ENCODE measurements at places on chromosomes 5 and 9. TPM values are rescaled to one million over a fixed set of nuclear protein-coding genes. Genes with fewer than 3 reads are reported as not detected.

SLC46A2 gene
- total RNA-seq = not detected

PRR7 gene
- total RNA-seq = 9.9 TPM

SHISAL2B gene
- not detected for total RNA-seq

GRCh38 chr5:125210242-125210947 is 464.0 kb upstream of the ZNF608 start:
- H3K4me3 ChIP-seq = no peak overlapping the region
- H3K27ac ChIP-seq = no peak overlapping the region
- 0 out of 2 replicates have a peak, but pooled peaks cover 1% of the 10 kb centered on the region for H3K27me3 ChIP-seq
- no peaks in the 10 kb centered on the region for H3K4me1 ChIP-seq
- DNase-seq = no peak

DNA sequence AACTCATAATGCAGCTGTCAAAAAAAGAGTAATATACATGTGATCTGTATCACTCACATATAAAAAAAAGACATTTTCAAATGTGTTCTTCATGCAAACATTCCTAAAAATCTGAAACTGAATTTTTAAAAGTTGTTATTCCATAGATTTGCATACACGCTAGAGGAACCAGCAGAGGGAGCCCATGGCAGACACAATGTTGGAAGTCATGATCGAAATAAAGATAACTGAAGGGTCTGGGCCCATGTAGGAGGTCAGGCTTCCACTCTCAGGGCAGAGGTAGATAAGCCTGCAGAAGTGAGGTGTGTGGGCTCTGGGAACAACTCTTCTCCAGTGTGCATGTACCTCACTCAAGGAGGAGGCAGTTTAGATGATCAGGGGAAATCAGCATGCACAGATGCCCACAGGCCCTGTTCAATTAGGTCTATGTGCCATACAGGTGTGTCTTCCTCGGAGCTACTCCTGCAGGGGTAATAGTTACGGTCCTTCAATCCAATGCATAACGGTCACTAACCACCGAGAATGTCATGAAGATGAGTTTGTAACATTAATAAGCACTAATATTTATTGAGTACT is 208.6 kb downstream of the EPB41L4A start:
- DNase-seq = peak; percentile 6
- H3K4me3 ChIP-seq = no peak overlapping the region
- no peaks in the 10 kb centered on the region for H3K4me1 ChIP-seq

DNA sequence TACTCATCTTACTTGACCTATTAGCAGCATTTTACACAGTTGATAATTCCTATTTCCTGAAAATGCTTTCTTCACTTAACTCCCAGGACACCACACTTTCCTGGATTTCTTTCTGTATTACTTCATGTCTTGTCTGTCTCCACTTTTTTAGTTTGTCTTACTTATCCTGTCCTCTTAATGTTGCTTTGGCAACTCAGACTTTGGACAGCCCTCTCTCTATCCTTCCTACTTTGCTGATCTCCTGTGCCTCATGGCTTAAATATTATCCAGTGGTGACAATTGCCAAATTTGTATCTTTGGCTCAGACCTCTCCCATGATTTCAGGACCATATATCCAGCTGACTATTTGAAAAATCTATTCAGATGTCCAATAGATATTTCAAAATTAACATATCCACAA is 39.8 kb upstream of the NUDT12 start:
- H3K4me1 ChIP-seq = no peaks in the 10 kb centered on the region
- H3K36me3 ChIP-seq = no peaks in the 10 kb centered on the region
- DNase-seq = no peak
- H3K4me3 ChIP-seq = no peak overlapping the region
- H3K27me3 ChIP-seq = peaks cover 2% of the 10 kb centered on the region
- no peak overlapping the region for H3K27ac ChIP-seq

- no peak overlapping the region for H3K27ac ChIP-seq
- no peak for DNase-seq
- H3K36me3 ChIP-seq = 0 out of 2 replicates have a peak, but pooled peaks cover 1% of the 10 kb centered on the region
These were observed 14.4 kb downstream of the FAM219A start for GRCh38 chr9:34443976-34444375.

- no peaks in the 10 kb centered on the region for H3K27me3 ChIP-seq
- no peak overlapping the region for H3K27ac ChIP-seq
- no peaks in the 10 kb centered on the region for H3K4me1 ChIP-seq
These were observed 168.7 kb upstream of the FST start for GRCh38 chr5:53311681-53312080.

DNA sequence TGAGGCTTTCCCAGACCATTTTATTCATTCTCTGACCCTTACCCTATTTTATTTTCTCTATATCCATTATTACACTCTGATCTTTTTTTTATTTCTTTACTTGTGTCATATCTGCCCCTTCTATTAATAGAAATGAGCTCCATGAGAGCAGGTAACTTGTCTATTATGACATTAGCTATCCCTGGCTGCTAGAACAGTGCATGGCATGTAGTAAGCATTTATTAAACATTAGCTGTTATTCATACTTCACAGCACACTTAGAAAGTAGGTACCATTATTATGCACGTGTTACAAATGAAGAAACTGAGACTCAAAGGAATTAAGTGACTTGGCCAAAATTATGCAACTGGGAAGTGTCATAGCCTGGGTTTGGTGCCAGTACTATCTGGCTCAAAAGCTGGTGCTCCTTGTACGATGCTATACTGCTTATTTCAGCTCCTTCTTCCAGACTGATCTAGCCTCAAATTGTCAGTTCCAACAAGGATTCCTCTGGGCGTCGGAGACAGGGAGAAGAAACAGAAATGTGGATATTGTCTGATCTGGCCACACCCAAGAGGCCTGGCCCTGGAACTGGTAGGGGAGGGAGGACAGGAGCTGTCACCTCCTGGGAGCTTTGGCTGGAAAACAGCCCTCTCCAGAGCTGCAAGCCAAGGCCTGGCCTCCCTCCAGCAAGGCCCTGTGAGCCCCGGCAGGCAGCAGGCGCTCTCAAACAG is 10.8 kb upstream of the NIPAL4 start:
- H3K36me3 ChIP-seq = no peaks in the 10 kb centered on the region
- no peaks in the 10 kb centered on the region for H3K4me1 ChIP-seq
- no peak overlapping the region for H3K4me3 ChIP-seq
- peaks cover 2% of the 10 kb centered on the region for H3K27me3 ChIP-seq
- DNase-seq = no peak

IL17B gene
- total RNA-seq = not detected

DNA sequence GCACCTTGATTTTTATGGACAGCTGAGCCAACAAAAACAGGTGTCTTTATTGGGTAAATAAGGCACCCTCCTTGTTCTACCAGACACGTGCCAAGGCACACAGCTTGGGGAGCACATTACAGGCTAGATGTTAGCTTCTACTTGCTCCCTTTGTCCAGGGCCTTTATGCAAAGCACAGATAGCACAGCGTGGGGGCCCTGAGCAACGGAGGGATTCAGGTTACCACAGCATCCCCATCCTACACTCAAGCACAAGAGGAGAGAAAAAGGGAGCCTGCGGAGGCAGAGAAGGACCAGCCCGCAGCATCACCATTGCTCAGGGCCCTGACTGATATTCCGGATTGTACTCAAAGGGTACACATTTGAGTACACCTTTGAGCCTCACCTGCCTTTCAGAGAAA is 181.7 kb upstream of the KIF2A start:
- no peak for DNase-seq
- no peaks in the 10 kb centered on the region for H3K36me3 ChIP-seq
- H3K27ac ChIP-seq = no peak overlapping the region
- peaks cover 2% of the 10 kb centered on the region for H3K27me3 ChIP-seq
- no peak overlapping the region for H3K4me3 ChIP-seq
- H3K4me1 ChIP-seq = no peaks in the 10 kb centered on the region
